ENCODE measurements at places on chromosomes 16 and 17.
A peak's percentile ranks its signal among the peaks of the same experiment; 100 is the strongest.

DNA sequence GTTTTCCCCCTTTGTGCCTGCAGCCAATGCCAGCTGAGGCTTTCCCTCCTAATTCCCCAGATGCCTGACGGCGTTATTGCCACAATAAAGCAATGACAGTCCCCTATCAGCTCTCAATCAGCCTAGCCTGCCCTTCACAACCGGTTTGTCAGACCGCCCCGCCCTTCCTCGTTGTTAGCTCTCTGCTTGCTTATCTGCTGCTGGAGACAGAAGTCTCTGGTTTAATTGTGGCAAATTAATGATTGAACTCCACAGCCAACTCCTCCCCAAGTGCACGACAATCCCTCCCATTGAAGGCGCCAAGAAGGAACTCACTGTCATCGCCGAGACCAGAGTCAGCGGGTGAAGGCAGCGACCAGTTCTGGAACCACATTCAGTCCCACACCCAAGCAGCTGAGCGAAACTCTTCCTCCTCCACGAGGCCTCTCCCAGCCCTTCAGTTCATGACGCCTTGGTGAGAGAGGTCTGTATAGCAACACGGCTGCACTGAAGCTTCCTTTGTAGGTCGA lies 474.4 kb downstream of the SLC39A11 start:
- peak; percentile 2 for DNase-seq

DNA sequence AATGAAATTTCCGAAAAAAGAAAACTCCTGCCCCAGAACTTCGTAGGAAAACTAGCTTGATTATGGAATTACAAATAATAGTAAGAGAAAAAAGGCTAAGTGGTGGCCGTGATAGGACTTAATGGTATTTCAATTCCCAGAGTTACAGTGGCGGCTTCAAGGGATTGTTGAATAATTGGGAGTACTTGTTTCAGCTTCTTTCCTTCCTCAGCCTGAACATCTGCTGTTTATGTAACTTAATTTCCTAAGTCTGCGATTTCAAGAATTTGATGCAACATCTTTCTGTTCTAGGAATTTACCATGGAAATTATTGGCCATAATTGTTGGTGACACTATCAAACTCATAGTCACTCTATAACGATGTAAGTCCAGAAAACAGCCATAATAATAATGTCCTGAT lies 684 bp upstream of the APPBP2 start:
- no peak for DNase-seq

- DNase-seq = no peak
Observed at GRCh38 chr17:5203178-5203907, 11.7 kb upstream of the ZNF594 start.

DNA sequence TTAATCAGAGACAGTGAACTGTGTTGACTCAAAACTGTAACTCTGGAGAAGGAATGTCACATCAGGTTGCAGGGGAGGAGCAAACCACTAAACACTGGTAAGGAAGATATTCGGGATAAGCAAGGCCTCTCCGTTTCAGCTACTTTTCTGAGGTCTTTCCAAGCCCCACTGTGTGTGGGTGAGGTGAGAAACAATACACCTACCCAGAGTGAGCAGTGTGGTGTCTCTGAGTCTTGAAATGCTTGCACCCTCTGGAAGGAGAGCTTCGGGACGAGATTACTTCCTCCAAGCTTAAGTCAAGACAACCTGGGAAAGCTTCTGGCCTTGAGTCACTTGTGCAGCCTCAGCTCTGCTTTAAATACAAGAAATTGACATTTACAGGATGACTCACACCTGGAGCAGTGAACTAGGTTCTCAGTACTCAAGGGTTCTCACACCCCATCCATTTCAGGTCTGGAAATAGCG lies 2.5 kb upstream of the MAP3K14 start:
- DNase-seq = no peak

- no peak for DNase-seq
Observed at GRCh38 chr16:85238233-85238647, 126.0 kb upstream of the CIBAR2 start.

DNA sequence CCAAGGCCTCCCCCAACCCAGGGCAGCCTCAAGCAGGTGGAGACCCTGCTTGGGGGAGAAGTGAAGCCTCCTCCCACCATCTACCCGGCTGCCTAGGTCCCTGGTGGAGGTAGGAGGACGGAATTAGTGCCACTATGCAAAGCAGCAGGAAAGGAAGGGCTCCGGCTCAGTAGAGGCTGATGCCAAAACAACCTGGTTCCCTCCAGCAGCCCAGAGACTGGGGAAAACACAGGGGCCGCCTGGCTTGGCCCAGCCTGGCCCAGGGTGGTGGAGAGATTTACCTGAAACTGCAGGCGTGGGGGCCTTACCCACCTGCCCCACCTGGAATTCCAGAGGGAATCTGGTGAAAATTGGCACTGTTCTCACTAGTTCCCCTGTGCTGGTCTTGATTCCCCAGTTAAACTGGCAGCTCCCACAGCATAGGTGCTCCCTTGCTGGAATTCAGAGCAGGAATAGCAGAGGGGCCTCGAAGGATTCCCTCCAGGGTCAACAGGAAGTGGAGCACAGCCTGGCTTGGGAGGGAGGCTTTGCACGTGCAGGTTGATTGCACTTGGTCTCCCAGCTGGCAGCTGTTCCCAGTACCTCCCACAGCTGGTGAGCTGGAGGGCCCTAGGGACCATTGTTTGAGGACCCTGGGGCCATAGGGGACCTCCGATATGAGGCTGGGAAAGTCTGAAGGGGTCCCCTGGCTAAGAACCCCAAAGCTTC lies 4.5 kb downstream of the CD79B start:
- no peak for DNase-seq

- no peak for DNase-seq
Observed at GRCh38 chr17:50194934-50195865, 6.2 kb downstream of the COL1A1 start.

DNA sequence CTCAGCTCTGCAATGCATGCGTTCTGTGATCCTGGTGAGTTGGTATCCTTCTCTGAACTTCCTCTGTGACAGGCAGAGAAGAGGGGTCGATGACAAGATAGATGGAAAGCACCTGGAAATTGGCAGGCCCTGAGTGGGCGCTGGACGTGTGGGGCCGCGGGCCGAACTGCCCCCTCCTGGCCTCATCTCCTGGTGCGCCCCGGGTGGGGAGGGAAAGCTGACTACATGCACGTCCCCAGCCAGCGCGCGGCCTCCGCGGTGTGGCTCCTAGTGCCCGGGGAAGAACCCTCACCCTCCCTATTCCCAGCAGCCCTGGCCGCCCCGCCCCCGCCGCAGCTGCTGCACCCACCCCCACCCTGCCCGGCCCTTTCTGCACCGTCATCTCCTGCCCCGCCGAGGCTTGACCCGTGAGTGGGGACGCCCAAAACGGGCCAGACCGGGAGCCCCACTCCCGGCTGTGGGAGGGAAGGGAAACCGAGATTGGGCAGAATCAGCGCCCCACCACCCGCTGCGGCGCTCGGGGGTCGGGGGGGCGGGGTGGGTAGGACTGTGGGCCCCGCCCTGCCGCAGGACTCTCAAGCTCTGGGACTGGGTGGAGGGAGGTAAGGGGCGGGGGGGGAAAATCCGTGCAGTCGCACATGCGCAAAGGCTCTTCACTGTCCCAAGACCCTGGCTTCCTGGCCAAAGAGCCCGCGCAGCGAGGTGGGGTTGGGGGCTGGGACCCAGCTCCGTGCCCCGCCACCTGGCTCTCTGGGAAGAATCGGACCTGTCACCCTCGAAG lies at the start of gene NOL3:
TSS of gene NOL3 (plus strand) at position 371 of the 781 bp plus-strand sequence.
- DNase-seq = peak; percentile 63

GRCh38 chr17:44199553-44200477 lies at the start of gene ATXN7L3:
Gene ATXN7L3, minus strand, starts transcription at chr17:44199884. Its CDS starts 1,814 bp downstream, at chr17:44198070.
- DNase-seq = peak; percentile 99

- peak; percentile 36 for DNase-seq
Observed at GRCh38 chr17:48907713-48908046, 527 bp upstream of the UBE2Z start.

- no peak for DNase-seq
Observed at GRCh38 chr16:89248196-89248982, 30.9 kb downstream of the ZNF778 start.

- peak; percentile 24 for DNase-seq
Observed at GRCh38 chr16:67248401-67249177, at the start of gene SLC9A5. Gene SLC9A5, plus strand, starts transcription at chr16:67248979. Its CDS starts 36 bp downstream, at chr16:67249015.

DNA sequence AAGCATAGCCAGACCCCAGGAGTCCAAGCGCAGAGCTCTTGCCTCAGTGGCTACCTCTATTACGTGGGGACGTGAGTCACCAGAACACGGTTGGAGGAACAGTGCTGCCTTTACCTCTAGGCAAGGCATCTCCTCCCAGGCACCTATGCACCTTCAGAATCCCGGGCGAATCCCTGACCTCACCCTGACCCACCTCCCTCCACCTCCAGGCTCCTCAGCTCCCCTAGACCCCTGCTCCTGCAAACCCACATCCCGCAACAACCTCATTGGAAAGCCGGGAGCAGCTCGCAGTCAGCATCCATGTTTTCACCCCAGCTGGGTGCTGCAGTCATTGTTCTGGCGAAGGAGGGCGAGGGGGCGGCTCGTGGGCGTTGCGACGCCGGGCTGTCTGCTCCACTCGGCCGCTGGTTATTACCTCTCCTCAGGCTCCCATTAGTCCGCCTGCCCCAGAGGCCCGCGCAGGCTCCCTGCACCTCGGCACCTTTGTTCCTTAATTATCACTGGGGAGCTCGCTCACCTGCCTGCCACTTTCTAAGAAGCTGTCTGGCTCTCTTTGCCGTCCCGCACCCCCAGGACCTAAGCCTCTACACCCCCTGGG lies 24.6 kb upstream of the DLX4 start:
- DNase-seq = no peak

- DNase-seq = peak; percentile 65
Observed at GRCh38 chr16:46908540-46909372, 24.6 kb downstream of the GPT2 start.

DNA sequence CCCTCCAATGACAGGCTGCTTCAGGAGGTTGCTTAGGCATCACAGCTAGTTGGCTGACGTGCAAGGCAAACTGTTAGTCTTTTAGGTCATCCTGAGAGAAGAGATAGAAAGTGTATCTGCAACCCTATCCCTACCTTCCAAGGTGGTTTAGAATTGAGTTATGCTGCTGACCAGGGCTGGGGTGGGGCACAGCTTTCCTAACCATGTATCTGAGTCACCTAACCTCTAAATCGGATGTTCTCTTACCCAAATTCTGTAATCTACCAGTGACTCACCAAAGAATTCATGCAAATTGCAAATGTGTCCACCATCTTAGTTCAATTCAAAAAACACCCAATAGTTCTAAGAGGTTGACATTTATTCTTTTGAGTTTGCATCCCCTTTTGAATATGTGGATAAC lies 107.2 kb upstream of the DYNLRB2 start:
- peak; percentile 53 for DNase-seq

- no peak for DNase-seq
Observed at GRCh38 chr17:51746421-51746820, 412.1 kb downstream of the CA10 start.

DNA sequence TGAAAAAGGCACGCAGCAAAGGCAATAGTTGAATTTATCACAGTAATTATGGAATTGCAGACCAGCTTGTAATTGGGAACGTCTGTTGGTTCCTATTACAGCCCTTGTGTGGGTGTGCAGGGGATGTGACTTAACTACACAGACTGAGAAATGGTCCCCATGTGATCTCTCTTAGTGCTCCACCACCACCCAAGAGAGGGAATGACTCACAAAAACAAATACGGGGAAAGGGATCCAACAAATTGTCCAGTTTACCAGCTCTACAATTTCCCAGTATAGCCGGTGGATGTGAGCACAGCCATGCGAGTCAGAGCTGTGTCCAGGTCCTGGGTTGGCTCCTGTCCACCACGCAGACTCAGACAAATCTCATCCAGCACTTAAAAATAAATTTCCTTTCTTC lies 337.9 kb downstream of the GRIN2A start:
- no peak for DNase-seq

GRCh38 chr17:43552229-43552837 lies 6.2 kb upstream of the ETV4 start:
- DNase-seq = no peak

- DNase-seq = no peak
Observed at GRCh38 chr16:81158964-81159363, 62.8 kb upstream of the GCSH start.

GRCh38 chr17:50080827-50081226 lies 14.3 kb upstream of the PDK2 start:
- DNase-seq = no peak

DNA sequence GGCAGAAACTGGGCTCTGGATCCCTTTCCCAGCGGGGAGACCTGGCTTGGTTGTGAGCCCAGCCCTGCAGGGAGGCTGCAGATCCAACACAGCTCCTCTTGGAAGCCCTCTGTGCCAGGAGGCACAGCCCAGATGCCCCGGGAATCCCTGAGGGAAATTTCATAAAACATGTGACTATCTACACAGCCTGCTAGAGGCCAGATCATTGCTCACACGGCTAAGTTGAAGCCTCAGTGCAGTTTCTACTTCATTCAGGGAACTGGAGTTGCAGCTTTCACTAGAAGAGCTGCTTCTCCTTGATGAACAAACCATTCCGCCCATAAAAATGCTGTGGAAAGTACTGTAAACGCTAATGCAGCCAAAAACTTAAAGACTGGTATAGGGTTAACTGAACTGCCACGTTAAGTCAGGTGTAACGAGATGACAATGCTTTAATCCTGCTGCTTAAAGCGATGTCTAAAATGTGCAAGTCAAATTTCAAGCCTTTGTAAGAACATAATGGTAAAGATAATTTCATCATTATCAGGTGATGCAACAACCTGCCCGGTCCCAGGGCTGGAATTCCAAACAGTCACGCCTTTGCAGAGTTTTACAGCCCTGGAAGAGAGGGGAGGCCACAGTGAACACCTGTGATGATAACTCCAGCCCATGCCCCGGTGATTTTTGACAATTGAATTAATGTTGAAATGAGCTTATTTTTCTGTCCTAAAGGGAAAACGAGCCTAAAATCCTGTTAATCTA lies 172.5 kb downstream of the ZFHX3 start:
- DNase-seq = no peak

DNA sequence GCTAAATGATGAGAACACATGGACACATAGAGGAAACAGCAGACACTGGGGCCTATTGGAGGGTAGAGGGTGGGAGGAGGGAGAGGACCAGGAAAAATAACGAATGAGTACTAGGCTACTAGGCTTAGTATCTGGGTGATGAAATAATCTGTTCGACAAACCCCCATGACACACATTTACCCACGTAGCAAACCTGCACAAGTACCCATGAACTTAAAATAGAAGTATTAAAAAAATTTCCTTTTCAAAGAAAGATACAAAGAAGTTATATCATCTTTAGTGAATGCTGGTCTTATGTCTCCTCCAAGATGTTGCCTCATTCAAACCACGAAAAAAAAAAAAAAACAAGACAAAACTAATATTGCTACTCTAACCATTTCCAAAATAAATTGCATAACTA lies 31.7 kb downstream of the MBTD1 start:
- no peak for DNase-seq

DNA sequence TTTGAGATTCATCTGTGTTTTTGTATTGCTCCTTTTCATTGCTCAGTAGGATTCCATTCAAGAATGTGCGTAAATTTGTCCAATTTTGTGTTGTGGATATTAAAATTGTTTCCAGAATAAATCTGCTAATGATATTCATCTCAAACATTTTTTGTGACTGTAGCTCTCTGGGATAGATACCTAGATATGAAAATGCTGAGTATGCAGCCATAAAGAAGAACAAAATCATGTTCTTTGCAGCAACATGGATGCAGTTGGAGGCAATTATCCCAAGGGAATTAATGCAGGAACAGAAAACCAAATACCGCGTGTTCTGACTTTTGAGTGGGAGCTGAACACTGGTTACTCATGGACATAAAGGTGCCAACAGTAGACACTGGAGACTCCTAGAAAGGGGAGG lies 40.2 kb upstream of the ATF7IP2 start:
- no peak for DNase-seq

Data from activated CD4-positive, alpha-beta T cell treated with anti-CD3 and anti-CD28 coated beads, Interleukin-2, amount 50 U/mL, for 16 hours (primary cell).